ENCODE measurements at places on chromosomes 3 and 15. TPM values are rescaled to one million over a fixed set of nuclear protein-coding genes. Genes with fewer than 3 reads are reported as not detected.
A peak's percentile ranks its signal among the peaks of the same experiment; 100 is the strongest.

DNA sequence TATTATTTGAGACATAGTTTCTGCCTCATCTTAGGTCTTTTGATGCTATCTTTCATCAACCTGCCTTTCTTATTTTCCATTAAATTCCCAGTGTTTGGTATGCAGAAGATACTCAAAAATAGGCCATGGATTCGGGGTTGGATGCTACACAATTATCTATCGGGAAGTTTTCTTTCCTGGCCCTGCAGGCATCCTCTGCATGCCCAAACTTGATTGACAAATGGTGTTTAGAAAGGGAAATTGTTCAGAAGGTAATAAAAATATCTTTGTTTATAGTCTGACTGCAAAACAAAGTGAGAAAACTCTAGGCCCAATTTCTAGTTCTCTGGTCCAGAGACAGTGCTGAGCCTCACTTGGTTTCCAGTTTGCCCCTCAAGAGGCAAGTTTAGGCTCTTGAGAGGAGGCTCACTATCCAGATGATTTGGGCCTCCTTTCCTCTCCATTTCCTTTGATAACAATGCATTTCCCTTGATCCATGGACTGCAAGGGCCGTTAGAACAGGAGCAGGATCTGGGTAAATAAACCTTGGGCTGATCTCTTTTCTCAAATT lies 157.1 kb upstream of the DPH6 start:
- no peak for DNase-seq

DNA sequence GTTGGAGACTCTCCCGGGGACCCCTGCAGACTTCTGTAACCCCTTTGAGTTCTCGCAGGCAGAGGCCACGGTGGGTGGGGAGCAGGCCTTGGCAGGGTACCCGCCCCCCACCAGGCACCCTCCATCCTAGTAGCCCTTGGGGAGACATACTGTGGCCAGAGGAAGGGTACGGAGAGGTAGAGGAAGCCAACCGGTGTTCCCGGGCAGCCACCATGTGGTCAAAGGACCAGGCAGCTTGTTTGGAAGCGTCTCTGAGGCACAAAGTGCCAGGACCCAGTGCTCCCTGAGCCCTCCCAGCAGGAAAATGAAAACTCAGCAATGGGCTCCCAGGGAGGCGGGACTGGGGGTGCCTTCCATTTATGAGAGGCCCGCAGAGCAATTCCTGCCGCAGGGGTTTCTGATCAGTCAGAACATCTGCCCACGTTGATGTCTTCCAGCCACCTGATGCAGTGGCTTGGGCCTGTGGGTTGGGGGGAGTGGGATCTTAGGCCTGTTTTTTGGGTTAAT lies 53.0 kb upstream of the CGNL1 start:
- DNase-seq: no peak

DNA sequence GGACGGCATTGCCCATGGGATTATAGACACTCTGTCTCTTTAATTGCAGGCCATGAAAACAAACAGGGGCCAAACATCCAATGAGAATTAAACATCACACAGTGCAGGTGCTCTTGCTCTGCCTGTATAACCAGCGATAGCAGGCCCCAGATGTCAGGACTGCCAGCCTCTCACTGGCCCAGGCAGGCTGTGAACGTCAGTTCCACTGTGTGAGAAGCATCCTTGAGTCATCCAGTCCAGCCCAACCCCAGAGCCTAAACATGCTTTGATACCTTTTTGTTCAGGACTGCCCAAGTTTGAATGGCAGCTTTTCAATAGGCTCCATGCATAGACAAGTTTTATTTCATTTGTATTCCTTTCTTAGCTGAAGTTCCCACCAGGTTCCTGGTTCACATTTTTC lies 189.8 kb downstream of the SLCO3A1 start:
- DNase-seq: no peak

Gene C3orf85
- not detected for total RNA-seq

DNA sequence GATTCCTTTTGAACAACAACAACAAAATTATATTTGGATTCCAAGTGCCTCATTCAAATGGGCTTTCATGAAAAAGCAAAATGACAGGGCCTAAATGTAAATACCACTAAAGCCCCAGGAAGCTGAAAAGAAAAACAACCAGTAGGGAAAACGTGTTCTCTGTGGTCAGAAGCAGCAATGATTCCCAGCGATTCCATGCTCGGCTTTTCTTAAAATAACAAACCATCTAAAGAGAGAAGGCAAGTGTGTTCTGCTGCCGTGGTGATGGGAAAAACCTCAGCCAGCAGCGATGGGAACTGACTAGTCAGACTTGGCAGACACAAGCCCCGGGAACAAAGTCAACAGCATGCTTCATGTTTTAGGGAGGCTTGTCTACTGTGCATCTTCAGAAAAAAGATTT lies 153.6 kb downstream of the TNIK start:
- peak; percentile 8 for DNase-seq

Gene INAFM2
- 18.7 TPM for total RNA-seq

Data from prostate gland (tissue), 2 donors.